ENCODE measurements at places on chromosomes 11 and 22.

- DNase-seq = no peak
Observed at GRCh38 chr11:134905517-134905916, 493.5 kb upstream of the B3GAT1 start.

DNA sequence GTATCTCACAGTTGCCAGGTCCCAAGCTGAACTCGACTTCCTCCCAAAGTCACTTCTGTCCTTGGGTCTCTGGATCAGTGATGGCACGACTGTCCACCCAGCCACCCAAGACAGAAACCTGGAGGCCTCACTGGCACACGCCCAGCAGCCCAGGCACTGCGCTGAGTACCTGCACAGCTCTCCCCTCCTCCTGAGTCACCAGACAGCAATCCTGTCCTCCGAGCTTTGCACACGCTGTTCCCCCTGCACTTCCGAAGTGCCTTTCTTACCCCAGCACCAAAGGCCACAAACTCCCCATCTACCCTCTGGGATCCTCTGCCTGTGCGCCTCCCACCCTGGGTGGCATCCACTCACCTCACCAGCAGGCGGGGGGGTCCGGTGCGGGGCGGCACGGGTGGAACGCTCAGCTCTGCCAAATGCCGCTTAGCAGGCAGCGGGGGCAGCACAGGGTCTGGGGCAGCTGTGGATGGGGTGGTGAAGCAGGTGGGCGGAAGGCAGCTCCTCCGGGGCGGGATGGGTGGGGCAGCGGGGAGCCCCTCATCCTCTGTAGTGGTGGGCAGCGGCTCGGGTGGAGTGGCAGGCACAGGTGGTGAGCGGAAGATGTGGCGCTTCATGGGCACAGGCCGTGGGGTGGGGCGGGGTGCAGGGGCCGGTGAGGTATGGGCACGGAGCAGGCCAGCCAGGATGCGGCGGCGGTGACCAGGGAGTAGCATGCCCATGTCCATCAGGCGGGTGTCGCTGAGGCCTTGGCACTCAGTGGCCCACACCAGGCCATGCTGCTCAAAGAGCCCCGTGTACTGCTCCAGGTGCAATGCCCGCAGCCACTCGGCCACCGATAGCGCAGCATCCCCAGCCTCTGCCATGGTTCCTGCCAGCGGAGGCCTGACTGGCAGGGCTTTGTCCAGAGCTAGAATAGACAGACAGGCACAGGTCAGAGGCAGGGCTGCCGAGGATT is 25.7 kb downstream of the ARAP1 start:
- no peak for DNase-seq

- DNase-seq = no peak
Observed at GRCh38 chr22:37220543-37220981, 8.3 kb upstream of the SSTR3 start.

DNA sequence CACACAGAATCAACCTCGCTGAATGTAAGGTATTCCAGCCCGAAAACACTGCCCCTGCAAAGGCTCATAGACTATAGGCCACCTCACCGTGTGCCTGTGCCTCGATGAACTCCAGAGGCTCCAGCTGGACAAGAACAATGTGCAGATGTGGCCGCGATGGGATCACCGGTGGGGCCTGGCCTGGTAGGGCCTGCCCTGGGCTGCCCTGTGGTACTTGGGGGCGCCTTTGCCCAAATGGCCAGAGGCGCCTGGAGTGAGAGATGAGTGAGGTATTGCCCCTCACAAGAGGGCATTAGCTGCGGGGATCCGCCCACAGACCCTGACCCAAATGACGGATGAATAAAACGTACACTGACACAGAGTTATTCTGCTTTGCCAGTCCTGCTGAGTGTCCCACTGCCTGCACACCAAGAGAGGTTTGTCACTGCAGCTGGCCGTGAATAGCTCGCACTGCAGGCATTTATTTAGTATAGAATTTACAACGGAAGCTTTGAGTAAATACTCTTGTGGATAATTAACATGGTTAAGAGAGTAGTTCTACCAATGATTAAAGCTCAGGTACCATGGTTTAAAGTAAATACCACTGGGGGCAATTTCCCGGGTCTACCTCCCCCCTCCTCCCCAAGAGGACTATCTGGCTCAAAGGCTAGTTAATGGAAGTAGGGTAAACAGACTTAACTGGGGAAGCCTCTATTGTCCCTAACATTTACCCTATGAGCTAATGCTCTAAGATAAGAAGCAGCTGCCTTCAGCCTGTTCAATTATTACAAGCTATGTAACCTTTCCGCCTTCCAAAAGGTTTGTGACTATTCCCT is 101.1 kb upstream of the IGLL5 start:
- no peak for DNase-seq

DNA sequence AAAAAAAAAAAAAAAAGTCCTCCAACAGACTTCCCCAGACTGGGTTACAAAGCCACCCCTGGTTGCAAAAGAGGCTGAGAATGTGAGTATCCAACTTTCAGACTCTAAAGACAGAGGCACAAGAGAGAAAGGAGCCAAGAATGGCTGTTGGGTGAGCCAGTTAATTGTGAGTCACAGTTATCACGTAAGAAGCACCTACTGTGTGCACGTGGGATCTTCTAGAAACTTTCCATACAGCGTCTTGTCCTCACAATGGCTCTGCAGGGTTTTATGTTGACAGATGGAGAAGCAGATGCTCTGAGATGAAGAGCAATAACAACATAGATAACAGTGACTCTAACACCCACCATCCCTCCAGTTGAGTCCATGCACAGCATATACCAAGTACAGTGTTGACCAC is 41.0 kb downstream of the CD82 start:
- no peak for DNase-seq

DNA sequence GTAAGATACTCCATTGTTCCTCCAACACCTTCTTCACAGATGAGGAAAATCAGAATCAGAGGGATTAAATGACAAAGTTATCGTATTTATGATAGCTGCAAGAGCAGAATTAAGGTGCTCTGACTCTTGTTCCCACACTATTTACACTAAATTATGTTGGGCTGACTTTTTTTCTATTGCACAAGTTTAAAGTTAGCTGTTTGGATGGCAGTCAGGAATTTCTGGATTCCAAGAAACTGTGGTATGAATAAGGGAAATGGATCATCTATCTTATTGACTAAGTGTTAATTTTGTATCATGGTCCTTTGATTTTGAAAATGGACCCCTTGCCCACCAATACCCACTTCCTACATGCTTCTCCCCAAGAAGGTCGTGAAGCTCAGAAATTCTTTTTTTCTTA is 19.9 kb upstream of the APOA1 start:
- no peak for DNase-seq

DNA sequence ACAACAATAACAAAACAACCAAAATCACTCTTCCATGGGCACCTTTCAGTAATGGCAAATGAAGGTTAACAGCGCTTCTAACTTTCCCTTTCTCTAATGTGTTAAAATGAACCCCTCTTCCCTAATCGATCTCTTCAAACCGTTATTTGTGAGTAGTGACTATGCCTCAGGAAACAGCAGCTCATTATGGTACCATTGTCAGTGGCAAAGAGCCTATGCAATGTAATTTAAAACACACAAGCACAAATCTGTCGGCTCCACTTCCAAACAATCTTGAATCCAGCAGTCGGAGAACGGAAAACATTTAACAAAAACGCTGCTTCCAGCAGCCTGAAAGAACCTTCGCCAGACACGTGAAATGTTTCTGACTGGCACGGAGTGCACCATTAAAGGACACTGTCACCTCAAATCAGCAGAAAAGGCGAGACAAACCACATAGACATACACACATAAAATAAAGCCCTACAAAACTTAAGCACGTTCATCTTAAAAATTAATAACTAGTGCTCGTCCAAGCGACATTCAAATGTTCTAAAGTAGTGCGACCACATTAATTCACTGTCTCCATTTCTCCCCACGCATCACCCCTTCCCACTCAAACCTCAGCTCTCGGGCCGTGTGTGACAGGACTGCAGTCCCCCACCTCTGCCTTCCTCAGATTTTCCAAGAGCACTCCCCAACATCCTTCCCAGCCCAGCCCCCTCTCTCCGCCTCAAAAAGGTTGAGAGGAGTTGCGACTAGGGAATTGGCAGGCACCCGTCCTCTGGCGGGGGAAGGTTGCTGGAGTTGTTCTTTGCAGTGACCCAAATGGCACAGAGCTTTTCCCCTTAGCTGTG is 748 bp downstream of the RAB30 start:
- DNase-seq = peak; percentile 13

GRCh38 chr22:17912945-17913721 is 111.2 kb downstream of the MICAL3 start:
- no peak for DNase-seq
